H4 (cell line): ENCODE measurements at places on chromosomes 6 and 20. TPM values are rescaled to one million over a fixed set of nuclear protein-coding genes. Genes with fewer than 3 reads are reported as not detected.

The YWHAB gene
- total RNA-seq, result 51.6 and 73.7 TPM in 2 replicates

The C6orf118 gene
- total RNA-seq, result not detected in 2 replicates

The OR2H2 gene
- not detected in 2 replicates for total RNA-seq

The CCN5 gene
- 0.77 and 4.2 TPM in 2 replicates for total RNA-seq

The TAAR2 gene
- total RNA-seq, result not detected in 2 replicates

The RSPH3 gene
- total RNA-seq, result 1.3 and 2.1 TPM in 2 replicates

The SLC22A3 gene
- not detected in 2 replicates for total RNA-seq

The ZFP57 gene
- not detected in 2 replicates for total RNA-seq

DNA sequence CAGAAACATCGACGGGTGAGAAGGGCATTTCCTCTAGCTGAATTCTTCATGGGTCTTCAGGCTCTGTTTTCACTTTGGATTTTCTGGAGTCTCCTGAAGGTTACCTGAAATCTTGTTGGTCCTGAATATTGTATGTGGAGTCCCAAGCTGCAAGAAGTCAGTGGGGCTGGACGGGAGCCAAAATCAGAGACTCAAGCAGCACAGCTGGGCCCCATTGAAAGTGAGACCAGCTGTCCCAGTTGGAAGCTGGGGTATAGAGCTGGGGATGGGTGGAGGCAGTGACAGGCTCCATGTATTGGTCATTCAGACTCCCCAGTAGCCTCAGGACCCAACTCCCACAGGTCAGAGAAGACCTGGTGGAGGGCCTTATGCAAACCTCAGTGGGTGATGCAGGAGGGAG is 111.3 kb upstream of the MLN start:
- DNase-seq, result no peak

DNA sequence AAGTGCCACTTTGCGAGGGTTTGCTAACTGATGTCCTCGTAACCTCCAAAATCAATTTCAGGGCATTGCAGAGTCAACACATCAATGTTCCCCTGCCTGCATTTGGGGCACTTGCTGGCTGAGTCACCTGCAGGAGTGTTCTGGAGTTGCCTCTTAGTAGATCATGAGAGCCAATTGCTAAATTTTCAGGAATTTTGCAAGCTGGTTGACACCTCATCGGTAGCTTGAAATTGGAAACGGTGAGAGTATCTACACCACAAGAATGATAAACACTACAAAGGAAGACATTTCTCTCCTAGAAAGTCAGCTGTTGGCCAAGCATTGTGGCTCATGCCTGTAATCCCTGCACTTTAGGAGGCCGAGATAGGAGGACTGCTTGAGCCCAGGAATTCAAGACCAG is 10.8 kb upstream of the BFSP1 start:
- DNase-seq, result no peak

GRCh38 chr20:62772619-62772989 is 23.7 kb upstream of the MRGBP start:
- DNase-seq, result no peak

- DNase-seq, result no peak
These were observed 173.6 kb downstream of the CDC5L start for GRCh38 chr6:44561060-44561623.

- peak; percentile 23 for DNase-seq
These were observed 10.4 kb upstream of the VNN2 start for GRCh38 chr6:132768051-132768517.

GRCh38 chr6:18427296-18427695 is 40.1 kb downstream of the RNF144B start:
- no peak for DNase-seq

GRCh38 chr6:11744753-11745152 is 33.9 kb downstream of the ADTRP start:
- no peak for DNase-seq

GRCh38 chr6:109039795-109040194 is 54.9 kb downstream of the SESN1 start:
- no peak for DNase-seq

DNA sequence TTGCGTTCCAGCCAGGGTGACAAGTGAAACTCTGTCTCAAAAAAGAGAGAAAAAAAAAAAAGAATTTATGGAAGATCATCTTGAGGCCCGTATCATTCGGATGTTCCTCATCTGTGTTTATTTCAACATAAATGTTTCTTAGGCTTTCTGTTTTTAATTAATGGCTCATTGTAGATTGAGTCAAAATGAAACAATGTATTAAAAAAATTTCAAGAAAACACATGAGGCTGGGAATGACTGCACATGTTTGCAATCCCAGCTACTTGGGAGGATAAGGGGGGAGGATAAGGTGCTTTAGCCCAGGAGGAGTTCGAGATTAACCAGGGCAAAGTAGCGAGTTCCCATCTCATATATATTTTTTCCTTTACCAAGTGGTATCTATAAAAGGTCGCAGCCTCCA is 47.3 kb downstream of the ITCH start:
- no peak for DNase-seq

- DNase-seq, result peak; percentile 41
These were observed 12.1 kb upstream of the MLN start for GRCh38 chr6:33815854-33816253.

DNA sequence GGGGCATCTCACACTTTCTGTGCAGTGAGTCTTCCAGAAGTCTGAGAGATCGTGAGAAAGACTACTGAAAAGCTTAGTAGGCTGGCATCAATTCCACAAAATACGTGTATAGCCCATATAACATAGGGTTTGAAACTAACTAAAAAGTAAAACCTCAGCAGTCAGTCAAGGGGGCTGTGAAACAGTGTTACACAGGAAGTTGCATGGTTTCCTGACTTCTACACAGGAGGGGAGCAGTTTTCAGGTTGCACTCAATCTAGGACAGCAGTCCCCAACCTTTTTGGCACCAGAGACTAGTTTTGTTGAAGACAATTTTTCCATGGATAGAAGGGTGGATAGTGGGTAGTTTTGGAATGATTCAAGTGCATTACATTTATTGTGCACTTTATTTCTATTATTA is 4.7 kb upstream of the LY86 start:
- no peak for DNase-seq

DNA sequence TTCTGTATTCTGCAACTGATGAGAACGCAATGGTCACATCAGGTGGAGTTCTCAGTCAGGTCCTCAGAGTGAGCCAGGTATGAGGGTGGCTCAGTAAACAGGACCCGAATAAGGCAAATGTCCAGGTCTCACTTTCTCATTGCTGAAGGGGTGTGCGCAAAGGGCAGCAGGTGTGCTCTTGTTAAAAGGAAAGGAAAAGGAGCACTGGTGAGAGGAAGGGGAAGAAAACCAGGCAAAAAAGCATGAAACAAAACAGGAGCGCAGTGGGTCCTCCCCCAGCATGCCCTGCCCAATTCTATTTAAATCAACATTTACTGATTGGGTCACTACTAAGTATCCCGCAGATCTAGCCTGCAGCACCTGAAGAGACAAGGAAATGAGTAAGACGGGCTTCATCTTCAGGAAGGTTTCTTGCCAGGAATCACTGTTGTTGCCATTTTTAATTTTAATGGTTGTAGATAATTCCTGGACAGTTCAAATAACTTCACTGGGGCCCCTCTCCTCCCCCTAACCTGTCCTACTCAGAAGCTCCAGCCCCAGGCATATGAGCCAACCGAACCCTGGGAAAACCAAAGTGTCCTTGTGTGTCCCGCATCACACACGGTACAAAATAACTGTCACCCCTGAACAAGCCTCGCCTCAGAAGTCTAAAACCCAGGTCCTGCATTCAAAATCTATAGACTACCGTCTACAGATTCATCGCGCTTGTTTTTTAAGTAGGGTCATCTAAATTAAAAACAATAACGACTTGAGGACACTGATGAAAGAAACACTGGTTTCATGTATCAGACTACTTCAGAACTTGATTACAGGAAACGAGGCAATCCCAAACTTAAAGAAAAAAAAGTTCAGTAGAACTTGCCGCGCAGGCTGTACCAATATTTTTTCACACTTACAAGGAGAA is 980 bp downstream of the MBOAT1 start:
- peak; percentile 18 for DNase-seq

GRCh38 chr6:105791583-105792318 is 294.4 kb upstream of the PRDM1 start:
- DNase-seq, result no peak

DNA sequence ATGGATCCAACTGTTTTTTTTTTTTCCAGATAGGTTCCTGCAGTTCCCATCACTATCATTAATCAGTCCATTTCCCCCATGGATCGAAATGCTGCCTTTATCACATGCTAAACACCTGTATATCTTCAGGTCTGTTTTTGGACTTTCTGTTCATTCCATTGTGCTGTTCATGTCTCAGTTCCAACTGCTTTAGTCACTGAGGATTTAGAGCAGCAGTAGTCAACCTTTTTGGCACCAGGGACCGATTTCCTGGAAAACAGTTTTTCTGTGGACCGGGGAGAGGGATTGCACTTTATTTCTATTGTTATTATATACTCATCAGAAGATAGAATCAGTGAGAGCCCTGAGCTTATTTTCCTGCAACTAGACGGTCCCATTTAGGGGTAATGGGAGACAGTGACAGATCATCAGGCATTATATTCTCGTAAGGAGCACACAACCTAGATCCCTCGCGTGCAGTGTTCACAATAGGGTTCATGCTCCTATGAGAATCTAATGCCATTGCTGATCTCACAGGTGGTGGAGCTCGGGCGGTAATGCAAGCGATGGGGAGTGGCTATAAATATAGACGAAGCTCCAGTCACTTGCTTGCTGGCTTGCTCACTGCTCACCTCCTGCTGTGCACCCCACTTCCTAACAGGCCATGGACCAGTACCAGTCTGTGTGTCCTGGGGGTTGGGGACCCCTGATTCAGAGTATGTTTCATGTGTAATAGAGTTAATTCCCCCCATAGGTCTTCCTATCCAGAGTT is 46.0 kb downstream of the CAP2 start:
- no peak for DNase-seq

DNA sequence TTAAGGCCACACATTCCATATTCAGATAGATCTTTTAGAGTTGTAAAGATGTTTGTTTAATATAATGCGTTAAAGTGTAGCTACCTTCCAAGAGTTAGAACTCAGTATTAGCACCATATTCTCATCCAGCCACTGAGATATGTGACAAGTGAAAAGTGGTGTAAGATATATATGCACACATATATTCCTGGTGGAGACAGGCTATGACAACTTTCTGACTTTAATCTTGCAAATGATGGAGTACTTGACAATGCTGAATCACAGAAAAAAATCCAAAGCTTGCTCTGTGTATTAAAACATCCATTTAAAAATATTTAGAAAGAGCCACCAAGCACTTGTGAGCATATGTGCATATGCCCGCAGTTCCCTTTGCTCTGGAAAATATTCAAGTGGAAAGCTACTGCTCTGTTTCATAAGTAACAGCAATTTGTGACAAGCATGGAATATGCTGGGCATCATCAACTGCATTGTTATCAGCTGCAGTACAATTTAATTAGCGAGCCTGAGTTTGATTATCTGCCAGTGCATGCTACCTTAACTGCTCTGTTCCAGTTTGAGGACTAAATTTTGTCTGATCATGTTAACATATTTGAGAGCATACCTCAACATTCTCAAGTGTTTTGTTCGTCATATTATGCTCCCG is 64.8 kb downstream of the VIP start:
- DNase-seq, result no peak

- DNase-seq, result no peak
These were observed 871.6 kb upstream of the GJE1 start for GRCh38 chr6:141261016-141261671.

DNA sequence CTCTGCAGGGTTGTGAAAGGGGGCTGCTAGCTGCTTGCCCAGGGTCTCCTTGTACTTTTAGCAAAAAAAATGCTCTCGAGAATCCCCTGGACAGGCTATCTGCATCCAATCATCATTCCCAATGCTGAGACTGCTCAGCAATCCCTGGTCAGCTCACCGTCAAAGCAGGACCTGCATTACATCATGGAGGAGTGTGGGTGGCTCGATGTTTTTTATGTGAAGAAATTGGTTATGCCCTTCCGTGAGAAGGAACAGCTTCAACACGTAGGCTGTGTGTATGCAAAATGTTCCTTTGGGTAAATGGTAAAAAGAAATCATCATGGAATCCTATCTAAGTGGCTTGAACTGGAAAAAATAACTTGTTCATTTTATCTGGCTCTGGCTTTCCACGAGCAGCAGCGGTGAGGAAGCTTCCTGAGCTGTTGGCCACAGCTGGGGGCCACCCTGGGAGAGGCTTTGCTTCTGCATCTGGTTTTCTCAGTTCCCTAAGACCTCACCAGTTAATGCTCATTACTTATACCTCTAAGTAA is 111.4 kb downstream of the FYN start:
- no peak for DNase-seq

GRCh38 chr6:35202066-35202546 is 11.7 kb upstream of the SCUBE3 start:
- no peak for DNase-seq

DNA sequence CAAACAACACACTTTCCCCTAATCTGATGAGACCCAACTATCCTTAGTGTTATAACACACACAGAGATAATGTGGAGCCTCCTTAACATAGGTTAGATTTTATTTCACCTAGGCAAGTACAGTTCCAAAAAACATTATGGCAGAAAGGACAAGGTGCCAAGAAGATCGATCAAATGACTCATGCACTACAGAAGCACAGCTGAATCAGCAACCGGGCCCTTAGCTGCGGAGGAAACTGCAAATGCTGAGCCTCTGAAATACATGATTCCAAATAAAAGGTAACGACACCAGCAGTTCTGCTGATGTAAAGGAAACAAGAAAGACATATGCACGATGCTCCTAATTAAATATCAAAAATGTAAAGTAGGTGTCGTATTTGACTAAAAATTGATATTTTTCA is 19.9 kb upstream of the MUC21 start:
- DNase-seq, result no peak

DNA sequence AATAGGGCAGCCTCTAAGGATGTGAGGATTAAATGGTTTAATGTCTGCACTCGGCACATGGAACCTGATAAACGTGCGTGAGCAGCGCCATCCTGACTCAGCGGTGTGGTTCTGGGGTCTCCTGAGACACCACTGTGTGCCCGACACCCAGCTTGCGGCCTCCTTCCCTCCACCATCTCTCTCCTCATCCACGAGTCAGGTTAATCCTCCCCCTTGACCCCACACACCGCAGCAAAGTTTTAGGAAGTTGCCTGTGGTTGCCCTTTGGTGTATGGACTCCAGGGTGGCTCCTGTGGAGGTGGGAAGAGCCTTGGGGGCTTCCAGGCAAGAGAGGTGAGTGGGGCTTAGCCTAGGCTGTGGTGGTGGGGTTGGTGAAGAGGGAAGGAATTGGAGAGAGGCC is 68.2 kb downstream of the PHACTR3 start:
- no peak for DNase-seq

DNA sequence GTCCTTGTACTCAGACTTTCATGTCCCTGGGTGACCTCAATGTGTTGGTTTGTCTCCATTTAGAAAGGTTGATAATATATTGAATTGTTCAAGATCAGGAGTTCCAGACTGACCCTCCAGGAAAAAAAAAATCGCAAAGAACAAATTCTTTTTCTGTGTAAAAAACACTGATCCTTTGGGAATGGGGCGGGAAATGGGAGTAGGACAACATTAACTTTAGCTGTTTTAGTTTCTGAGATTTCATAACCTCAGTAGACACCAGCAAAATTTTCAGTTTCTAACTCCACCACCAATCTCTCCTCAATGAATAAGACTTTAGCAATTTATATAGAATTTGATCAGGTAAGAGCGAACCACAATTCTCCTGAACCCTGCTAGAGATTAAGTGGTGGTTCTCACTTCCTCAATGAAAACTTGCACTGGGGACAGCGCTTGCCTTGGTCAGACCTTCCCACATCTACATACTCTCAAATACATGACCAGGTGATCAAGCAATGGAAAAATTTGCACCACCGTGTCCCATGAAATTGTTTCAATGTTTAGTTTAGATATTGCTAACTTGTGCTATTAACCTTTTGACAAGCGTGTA is 231.2 kb upstream of the PLN start:
- no peak for DNase-seq
